WTC11 (cell line): ENCODE measurements at places on chromosomes 2 and 18.

DNA sequence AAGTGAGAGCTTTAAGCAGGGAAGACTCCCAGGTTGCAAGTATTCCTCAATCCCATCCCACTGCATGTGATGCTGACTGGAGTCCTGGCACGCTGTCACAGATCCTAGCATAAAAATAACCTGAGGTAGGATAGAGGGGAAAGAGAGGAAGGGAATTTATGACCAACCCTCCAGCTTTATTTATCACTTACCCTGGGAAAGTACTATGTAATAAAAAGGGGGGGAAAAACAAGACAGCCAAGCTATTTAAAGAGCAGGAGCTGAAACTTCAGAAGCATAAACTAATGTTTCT is 122.2 kb downstream of the SLC8A1 start:
- DNase-seq, result no peak

DNA sequence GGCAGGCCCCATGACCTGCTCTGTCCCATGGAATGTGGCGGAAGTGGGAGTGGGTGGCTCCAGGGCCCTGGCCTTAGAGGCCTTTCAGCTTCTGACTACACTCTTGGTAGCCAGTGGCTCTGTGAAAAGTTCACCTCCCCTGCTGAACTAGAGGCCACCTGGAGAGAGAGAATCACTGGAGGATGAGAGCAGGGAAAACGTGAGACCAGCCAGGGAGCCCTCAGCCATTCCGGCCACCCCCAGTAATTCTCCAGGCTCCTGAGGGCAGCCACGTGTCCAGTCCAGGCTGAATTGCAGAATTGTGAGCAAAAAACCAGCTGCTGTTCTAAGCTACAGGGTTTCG is 10.5 kb downstream of the COLEC12 start:
- no peak for DNase-seq

GRCh38 chr2:1670636-1671035 is 73.7 kb downstream of the PXDN start:
- no peak for DNase-seq

- no peak for DNase-seq
Observed at GRCh38 chr2:170843656-170844055, 27.0 kb downstream of the GAD1 start.

GRCh38 chr2:209473930-209474419 is 50.1 kb downstream of the MAP2 start:
- no peak for DNase-seq

- DNase-seq, result no peak
Observed at GRCh38 chr2:174024524-174025270, 59.5 kb upstream of the SP3 start.

GRCh38 chr18:2923464-2923863 is 76.7 kb downstream of the EMILIN2 start:
- DNase-seq, result no peak

DNA sequence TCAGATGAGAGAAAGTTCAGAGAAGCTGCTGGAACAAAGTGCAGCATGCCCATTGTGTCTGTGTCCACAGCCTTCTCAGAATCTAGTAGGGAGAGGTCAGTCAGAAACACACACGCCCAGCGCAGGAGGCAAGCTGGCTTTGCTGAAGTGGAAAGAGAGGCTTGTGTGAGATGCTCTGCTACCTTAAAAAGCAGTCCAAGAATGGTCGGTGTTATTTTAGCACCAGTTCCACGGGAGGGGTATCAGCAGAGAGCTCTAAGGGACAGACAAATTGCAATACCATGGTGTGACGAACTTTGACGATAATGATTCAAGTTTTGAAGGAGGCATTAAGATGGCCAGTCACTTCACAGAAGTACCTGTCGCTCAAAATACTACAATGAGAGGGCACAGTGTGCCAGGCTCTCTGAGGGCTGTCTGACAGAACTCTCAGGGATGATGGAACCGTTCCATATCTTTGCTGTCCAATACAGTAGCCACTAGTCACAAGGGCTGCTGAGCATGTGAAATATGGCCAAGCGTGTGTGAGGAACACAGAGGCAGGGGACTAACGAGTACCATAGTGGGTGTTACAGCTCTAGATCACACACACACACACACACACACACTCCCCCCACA is 237.5 kb upstream of the TMEM200C start:
- DNase-seq, result no peak

DNA sequence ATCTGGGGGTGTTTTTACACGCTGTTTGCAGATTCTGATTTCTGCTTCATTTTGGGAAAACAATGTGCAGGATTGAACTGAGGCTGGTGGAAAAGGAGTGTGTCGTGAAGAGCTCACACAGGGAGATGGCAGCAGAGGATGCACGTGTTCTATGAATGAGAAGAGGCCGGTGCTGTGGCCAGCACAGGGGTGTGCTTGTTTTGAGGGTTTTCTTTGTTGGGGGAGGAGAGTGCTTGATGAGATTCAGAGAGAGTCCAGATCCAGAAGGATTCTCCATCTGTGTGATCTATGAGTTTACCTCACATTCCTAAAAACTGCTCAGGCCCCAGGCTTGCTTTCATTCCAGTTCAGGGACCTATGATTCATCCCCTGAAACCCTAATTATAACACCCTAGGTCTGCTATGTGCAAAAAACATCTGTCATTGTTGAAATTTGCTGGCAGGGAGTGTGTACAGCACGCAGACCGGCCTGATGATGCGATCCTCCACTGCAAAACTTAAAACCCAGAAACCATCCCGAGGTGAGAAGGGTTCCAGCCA is 12.1 kb downstream of the TGFA start:
- DNase-seq, result no peak

GRCh38 chr2:239806276-239806675 is 218.9 kb downstream of the NDUFA10 start:
- no peak for DNase-seq

- no peak for DNase-seq
Observed at GRCh38 chr2:207513551-207514257, 16.1 kb upstream of the CREB1 start.

DNA sequence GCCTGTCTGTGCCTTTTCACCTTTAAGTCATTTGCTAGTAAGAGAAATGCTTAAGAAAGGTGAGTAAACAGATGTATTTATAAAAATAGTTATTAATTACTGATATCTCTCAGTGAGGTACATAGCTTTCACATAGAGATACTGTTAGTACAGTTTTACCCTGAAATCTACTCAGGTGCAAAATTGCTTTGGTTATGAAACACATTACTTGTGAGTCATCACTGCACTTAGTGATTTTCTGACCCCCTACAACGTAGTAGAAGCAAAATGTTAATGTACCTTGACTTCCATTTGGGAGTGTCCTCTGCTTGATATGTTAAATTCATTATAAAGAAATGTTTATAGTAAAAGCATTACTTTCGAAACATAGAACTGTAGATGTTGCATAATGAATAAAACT is 6.5 kb downstream of the GLS start:
- DNase-seq, result no peak

DNA sequence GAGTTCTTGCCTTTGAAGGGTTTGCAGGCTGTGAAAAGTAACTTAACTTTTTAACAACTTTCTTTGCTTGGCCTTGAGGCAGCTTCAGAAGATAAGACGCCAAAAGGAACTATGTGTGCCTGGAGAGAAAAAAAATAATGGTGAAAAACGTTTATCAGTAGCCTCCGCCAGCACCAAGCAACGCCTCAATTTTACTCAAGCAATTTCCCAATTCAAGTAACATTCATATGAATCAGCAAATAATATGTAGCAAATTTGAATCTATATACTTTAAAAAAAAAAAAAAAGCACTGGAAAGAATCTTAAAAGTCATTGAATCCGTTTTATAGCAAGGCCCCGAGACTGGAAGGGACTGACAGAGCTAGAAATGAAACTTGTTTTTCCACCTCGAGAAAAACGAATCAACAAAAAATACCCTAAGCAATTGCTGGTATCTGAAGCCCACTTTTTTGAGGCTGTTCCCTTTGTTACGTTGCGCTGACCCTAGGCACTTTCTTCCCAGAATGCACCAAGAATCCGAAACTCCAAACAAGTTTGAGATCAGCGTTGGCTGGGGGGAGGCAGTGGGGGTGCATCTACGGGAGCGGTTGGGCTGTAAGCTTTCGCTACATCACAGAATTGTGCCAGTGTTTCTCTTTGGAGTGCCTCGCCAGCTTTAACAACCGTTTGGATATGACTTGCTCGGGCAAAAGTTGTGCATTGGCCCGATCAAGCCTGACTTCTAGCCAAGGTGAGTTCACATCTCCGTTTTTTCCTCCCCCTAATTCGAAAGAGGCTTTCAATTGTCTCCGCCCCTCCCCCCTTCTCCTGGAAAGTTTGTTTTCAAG is 2.7 kb upstream of the TGIF1 start:
- DNase-seq, result peak; percentile 53

- DNase-seq, result no peak
Observed at GRCh38 chr2:153622285-153622684, 143.7 kb upstream of the RPRM start.

GRCh38 chr2:118611691-118612090 is 235.8 kb downstream of the EN1 start:
- no peak for DNase-seq

DNA sequence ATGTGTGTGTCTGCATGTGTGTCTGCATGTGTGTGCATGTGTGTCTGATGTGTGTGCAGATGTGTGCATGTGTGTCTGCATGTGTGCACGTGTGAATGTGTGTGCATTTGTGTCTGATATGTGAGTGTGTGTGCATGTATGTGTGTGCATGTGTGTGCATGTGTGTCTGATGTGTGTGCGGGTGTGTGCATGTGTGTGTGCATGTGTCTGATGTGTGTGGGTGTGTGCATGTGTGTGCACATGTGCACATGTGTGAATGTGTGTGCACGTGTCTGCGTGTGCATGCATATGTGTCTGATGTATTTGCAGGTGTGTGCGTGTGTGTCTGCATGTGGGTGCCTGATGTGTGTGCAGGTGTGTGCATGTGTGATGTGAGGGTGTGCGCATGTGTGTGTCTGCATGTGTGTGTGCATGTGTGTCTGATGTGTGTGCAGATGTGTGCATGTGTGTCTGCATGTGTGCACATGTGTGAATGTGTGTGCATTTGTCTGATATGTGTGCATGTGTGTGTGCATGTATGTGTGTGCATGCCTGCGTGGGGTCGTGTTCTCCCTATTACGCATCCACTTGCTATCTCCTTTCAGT is 470.1 kb upstream of the HS6ST1 start:
- no peak for DNase-seq

- DNase-seq, result peak; percentile 40
Observed at GRCh38 chr2:100106460-100106859, 35.9 kb downstream of the AFF3 start.

GRCh38 chr2:241288324-241288888 is 27.1 kb downstream of the HDLBP start:
- DNase-seq, result no peak

DNA sequence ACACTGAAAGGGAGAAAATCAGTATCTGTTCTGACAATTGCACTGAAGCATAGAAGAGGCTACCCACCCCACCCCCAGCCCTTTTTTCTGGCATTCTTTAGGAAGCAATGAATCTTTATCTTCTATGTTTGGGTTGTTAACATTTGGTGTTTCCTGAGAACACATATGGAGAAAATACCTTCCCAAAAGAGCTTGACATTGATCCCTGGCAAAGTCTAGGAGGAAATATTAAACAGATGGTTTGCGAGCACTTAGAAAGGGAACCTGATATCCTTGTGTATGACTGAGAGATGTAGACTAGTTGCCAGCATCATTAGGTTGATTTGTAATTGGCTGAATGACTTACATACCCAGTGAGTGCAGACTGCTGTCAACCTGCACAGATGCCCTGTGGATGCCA is 42.9 kb downstream of the DOK1 start:
- DNase-seq, result no peak

- DNase-seq, result no peak
Observed at GRCh38 chr2:231940795-231941194, 14.6 kb upstream of the NPPC start.

GRCh38 chr2:63596401-63596883 is 7.7 kb downstream of the MDH1 start:
- no peak for DNase-seq

DNA sequence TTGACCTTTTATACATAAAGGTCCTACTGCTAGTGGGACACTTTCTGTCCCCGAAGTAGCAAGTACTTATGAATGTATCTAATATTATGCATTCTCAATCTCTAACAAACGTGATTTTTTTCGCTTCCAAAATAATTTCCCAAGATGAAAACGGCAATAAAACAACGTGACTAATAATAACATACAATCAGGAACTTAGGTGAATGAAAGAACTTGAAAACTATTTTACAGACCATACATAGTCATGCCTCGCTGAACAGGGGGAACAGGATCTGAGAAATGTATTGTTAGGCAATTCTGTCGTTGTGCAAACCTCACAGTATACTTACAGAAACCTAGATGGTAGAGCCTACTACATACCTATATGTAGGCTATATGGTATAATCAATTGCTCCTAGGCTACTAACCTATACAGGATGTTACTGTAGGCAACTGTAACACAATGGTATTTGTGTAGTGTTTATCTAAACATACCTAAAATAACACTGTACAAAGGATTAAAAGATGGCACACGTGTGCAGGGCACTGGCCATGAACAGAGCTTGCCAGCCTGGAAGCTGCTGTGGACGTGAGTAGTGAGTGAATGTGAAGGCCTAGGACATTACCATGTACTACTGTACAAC is 2.5 kb downstream of the RTN4 start:
- no peak for DNase-seq

DNA sequence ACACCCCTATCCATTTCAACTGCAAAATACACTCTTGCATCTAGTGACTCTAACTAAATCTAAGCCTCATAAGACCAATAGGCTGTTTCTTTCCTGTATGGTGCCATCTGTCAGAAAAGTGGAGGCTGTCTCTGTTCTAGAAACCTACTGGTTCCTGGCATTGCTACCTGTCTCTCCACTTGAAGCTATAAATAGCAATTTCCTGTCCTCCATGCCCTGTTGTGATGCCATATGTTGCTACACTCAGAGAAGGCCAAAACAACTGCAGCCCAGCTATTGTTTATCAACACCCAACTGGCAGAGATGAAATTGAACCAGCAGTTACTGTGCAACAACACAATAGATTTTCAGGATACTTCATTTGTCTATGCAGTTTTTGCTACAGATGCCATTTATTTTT is 1355.1 kb upstream of the SLC39A10 start:
- no peak for DNase-seq

- no peak for DNase-seq
Observed at GRCh38 chr2:205661281-205661680, 21.0 kb upstream of the NRP2 start.

GRCh38 chr18:76708722-76709353 is 113.5 kb upstream of the ZNF236 start:
- DNase-seq, result no peak

DNA sequence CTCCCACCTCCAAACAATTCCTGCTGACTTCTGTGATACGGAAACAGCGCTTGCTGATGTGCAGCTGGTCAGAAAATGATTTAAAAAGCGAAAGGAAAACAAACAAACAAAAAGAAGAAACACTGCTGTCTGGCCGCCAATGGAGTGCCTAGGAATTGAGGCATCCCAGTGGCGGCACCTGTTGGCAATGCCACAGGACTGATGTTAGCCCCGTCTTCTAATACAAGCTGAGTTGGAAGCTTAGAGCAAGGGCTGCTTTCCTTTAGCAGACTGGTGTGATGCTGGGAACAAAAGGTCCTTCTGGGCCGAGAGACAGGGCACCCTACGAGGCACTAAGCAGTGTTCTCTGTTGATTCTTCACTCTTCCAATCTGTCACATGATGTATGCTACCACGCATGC is 163.6 kb upstream of the REV1 start:
- DNase-seq, result no peak
